ENCODE measurements at places on chromosomes 6 and 20.

- no peak for DNase-seq
These were observed 39.3 kb upstream of the OSTM1 start for GRCh38 chr6:108113557-108114519.

DNA sequence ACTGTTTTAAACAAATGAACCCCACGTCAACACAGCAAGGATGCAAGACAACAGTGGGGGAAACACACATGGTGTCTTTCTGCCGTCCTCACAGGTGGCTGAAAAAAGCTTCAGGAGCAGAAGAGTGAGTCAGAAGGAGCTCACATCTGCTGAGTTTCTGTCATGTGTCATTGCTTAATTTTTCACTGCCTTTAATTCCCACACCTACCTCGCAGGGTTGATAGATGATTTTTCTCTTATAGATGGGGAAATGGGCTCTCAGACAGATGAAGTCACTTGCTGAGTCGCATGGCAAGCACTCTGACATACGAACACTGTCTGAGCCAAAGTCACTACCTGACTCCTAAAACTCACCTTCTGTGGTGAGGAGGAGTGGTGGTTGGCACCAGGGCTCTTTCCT lies 28.3 kb upstream of the CARMIL1 start:
- peak; percentile 76 for DNase-seq

DNA sequence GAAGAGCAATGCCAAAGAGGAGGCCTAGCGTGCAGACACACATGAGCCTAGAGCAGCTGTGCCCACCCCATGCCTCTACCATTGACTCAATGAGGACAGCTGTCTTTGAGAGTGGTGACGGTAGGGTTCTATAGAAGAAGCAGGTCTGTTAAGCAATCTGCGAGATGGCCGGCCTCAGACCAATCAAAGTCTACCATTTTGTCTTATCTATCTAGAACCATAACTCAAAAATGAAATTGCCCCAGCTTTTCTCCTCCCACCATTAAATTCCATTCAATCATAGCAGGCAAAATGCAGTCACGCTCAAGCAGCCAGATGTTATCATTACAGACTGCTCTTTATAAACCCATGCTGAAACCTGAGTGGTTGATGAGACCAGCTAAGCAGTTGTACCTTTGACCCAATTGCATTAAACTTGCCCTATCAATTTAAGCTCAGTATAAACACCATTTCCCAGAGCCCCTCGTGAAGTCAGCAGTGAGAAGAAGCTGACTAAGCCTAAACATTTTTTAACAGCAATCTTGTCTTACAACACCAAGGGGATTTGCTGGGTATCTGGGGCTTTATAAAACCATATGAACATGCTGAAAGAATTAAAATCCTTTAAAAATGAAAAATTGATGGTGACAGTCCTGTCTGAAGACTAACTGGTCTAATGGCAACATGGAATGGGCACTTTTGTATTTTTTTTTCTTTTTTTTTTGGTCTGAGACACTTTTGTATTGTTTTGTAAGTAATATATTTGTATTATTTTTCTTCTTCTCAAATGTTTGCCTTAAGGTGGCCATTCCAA lies 57.5 kb downstream of the FOXC1 start:
- DNase-seq, result no peak

GRCh38 chr6:24909241-24910216 lies 26.2 kb downstream of the RIPOR2 start:
- peak; percentile 38 for DNase-seq

- DNase-seq, result no peak
These were observed 69.2 kb upstream of the RIPOR2 start for GRCh38 chr6:25005010-25005409.

- no peak for DNase-seq
These were observed 4.2 kb upstream of the SERPINB1 start for GRCh38 chr6:2845880-2846208.

DNA sequence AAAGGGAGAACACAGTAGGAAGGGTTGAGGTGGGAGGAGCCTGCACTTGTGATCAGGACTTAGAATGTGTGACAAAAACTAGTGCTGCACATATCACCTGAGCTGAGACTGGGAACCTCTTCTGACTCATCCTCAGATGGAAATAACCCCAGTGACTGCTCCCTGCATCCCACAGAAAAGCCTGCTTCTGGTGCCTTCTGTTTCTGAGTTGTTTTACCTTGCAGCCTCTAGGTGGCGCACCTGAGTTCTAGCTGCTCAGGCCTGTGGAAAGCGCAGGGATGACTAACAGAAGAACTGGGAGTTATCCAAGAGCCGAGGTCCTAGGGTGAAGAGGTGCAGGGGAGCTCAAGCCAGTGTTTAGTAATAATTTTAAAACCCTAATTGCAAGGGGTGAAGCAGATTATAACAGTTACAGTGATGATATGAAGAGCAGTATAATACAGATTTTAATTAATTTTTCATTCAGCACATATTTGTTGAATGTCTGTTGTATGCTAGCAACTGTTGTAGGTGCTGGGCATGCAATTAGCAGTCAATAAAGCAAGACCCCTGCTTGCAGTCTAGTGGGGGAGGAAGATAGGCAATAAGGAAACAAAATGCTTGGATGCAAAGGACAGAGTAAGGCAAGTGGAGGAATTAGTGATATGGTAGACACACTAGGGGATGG lies 302.5 kb downstream of the DHX35 start:
- peak; percentile 65 for DNase-seq

DNA sequence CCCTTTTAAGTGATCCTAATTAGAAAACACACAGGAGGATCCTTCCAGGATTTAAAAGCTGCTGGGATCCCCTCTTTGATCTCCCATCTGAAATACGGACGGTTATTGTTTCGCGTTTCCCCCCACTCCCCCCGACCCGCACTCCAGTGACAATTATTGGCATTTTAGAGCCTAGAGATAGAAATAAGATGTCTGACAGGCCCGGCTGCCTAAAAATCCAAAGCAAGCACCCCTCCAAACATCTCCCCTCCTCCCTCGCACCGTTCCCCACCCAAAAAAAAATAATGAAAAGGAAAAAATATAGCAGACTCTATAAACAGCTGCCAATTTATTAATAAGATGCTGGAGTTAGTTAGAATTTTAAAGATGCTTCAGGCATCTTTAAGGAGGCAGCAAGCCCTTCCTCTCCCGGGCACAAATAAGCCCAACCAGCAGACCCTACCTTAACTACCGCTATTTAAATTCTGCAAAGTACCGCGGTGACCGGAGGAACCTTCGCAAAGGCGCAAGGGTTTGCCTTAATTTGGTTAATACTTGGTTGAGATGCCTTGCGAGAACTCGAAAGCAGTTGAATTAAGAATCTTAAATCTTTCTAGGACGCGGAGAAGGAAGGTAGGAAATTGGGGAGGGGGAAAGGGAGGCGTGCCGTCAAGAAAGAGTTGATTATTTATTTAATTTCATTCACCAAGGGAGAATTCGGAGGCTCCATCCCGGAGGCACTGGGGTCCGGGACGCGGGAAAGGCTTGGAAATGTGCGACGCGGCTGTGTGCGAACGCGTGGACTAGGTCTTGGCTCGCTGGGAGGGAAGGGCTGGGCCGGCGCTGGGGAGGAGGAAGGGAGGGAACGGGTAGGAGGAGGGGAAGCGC lies 1.5 kb upstream of the ISM1 start:
- no peak for DNase-seq

DNA sequence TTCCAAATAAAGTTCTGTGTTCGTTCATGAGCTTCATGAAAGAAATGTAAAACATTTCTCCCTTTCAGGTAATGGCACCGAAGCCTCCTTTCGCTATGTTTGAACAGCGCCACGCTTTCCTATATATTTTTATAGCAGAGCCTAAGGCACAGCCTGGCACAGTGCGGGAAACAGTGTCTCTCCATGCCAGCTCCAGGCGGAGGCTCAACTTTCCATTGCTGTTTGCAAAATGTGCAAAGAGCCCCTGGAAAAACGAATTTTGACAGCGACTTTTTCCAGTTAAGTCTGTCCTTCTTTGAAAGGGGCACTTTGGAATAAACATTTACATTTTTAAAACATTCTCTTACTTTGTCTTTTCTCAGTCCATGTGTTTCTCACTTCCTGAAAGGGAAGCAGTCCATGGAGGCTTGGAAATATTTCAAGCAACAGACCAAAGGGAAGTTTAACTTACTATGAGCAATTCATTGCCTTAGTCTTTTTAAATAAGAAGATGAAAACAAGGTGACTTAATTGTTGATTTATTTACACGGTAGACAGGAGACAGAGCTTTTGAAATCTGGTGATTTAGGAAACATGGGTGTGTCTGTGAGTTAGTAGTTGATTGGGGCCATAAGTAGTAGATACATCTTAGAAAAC lies 769 bp downstream of the CCN6 start:
- DNase-seq, result no peak

DNA sequence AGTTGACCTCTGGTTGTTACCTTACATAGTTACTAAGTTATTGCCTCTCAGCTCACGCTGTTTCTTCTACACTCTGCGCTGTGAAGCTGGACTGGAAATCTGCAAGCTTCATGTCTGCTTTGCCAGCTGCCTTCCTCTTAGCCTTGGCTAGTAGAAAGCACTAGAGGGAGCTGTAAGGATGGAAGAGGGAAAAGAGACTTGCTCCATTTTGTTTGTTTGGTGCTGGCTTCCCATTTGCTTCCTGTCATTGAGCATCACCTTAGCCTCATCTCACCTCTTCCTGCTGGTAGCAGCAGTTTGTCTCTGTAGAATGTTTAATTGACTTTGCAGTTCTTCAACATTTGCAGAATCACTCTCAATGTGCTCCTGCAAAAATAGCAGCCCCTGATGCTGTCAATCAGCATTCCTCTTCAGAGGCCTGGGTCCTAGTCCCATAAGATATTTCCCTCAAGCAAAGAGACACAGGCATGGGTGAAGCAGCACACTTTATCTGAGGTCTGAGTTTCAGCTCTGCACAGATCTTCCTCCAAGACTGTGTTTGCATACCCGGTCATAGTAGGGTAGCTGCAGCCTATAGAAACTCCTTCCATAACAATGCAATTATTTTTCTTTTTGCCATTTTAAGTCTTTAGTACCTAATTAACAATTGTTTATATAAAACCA lies 302.2 kb upstream of the EPHA7 start:
- DNase-seq, result no peak

- peak; percentile 86 for DNase-seq
These were observed 44.8 kb downstream of the FGD2 start for GRCh38 chr6:37050045-37050853.

- no peak for DNase-seq
These were observed 3.5 kb upstream of the UBE2V1 start for GRCh38 chr20:50116368-50116999.

- no peak for DNase-seq
These were observed 585.7 kb downstream of the TENT5A start for GRCh38 chr6:81166770-81167169.

GRCh38 chr6:123458218-123458617 lies 178.5 kb downstream of the TRDN start:
- DNase-seq, result no peak

DNA sequence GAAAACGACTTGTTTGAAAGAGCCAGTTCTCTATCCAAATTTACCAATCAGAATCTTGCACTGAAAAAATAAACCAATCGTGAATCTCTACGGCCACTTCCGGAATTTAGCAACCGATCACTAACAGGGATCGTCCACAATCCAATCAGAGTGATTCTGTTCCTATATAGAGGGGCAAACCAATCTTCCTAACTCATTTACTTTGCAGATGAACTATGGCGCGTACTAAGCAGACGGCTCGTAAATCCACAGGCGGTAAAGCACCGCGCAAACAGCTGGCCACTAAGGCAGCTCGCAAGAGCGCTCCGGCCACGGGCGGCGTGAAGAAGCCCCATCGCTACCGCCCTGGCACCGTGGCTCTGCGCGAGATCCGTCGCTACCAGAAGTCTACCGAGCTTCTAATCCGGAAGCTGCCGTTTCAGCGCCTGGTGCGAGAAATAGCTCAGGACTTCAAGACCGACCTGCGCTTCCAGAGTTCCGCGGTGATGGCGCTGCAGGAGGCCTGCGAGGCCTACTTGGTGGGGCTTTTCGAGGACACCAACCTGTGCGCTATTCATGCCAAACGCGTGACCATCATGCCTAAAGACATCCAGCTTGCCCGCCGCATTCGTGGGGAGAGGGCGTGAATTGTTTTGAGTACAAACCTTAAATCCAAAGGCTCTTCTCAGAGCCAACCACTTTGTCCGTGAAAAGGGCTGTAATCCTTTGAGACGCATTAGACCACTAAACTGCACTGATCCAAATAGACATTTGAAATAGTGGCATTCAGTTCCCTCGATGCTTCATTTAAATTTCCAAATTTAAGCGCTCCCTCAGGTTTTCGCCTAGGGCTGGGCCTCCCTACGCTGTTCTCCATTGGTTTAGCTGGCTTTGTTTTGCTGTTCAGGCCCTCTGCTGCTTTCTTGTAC lies 138.0 kb downstream of the HFE start:
- DNase-seq, result no peak

DNA sequence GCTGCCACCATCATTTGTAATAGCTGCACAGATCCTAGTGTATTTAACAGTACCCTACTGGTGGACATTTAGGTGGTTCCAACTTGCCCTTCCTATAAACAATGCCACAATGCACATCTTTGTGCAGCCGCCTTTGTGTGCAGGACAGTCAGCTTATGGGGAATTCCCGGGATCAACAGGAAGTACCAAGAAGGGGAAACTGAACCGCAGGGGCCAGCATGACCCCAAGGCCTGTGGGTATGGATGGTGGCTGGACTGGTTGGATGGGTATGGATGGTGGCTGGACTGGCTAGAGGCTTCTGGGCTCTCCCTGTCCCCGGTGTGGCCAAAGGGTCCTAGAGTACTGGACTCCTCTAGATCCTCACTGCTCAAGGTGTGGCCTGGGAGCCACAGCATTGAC lies 46.7 kb downstream of the CEBPB start:
- no peak for DNase-seq

- DNase-seq, result no peak
These were observed 137.0 kb upstream of the TENT5A start for GRCh38 chr6:81889377-81890053.

DNA sequence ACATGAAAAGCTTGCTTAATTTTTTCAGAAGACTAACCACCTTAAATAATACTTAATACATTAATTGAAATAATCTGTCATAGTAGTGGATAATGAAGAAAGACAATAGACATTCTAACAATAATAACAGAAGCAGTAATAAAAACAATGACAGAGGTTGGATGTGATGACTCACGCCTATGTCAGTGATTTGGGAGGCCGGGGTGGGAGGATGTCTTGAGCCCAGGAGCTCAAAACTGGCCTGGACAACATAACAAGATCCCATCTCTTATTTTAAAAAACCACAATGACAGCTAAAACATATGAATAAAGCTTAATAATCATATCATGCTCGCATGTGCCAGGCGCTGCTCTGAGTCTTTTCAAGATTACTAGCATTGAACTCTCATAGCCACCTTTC lies 105.5 kb downstream of the IPCEF1 start:
- peak; percentile 49 for DNase-seq

DNA sequence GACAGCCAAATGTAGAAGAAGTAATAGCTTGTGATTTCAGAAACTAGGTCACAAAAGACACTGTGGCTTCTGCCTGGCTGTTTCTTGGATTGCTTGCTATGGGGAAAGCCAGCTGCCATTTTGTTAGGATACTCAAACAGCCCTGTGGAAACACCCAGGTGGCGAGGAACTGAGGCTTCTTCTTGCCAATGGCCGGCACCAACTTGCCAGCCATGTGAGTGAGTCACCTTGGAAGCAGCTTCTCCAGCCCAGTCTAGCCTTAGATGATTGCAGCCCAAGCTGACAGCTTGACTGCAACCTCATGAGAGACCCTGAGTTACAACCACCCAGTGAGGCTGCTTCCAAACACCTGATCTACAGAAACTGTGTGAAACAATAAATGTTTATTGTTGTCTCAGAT lies 11.9 kb upstream of the KIAA1755 start:
- no peak for DNase-seq

GRCh38 chr6:38715016-38715689 lies at the start of gene DNAH8:
TSS of gene DNAH8 (plus strand) at chr6:38715311. CDS start at chr6:38722810, 7,499 bp downstream.
- no peak for DNase-seq

GRCh38 chr6:134466771-134467525 lies 149.0 kb upstream of the SGK1 start:
- DNase-seq, result no peak

- DNase-seq, result no peak
These were observed 161.9 kb downstream of the KIF16B start for GRCh38 chr20:16411361-16411760.

All from activated naive CD4-positive, alpha-beta T cell treated with anti-CD3 and anti-CD28 coated beads for 36 hours (primary cell).